Amniotic epithelial cell (primary cell): ENCODE measurements at places on chromosomes 4 and X.
A peak's percentile ranks its signal among the peaks of the same experiment; 100 is the strongest.

- no peak for DNase-seq
Observed at GRCh38 chr4:28665306-28665705, 1804.7 kb downstream of the STIM2 start.

GRCh38 chrX:29841750-29842149 is 373.6 kb upstream of the MAGEB2 start:
- peak; percentile 80 for DNase-seq

GRCh38 chrX:15216280-15216679 is 53.6 kb downstream of the ASB9 start:
- no peak for DNase-seq

- no peak for DNase-seq
Observed at GRCh38 chrX:106363214-106363613, 195.1 kb downstream of the PWWP3B start.

DNA sequence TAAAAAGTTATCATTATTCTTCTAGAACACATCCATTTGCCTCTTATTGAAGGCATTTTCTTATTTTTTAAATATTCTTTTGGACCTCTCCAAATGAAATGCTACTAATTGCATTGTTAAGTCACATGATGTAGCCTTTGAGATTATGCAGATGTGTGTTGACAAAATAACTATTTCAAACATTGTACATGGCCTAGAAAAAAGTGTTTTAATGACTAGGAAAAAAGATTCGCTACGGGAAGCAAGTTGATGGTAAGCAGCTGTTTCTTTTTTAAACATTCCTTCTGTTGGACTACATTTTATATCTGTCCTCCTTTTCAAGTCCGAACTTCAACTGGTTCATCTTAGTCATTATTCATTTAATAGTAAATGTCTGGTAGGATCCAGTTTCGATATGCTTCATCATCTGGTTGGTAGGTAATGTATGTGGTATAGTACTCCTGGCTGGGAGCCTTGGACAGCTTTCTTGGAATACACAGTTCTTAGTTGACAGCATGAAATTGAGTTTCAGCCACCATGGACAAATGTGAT is 34.3 kb upstream of the GUCY1A1 start:
- no peak for DNase-seq

GRCh38 chr4:138223231-138223910 is 18.8 kb downstream of the SLC7A11 start:
- no peak for DNase-seq

- peak; percentile 78 for DNase-seq
Observed at GRCh38 chr4:101730291-101731117, 60.0 kb upstream of the BANK1 start.

- DNase-seq = peak; percentile 50
Observed at GRCh38 chrX:53086464-53086863, 4.3 kb downstream of the TSPYL2 start.

GRCh38 chr4:37908488-37909331 is 17.8 kb downstream of the TBC1D1 start:
- DNase-seq = no peak

DNA sequence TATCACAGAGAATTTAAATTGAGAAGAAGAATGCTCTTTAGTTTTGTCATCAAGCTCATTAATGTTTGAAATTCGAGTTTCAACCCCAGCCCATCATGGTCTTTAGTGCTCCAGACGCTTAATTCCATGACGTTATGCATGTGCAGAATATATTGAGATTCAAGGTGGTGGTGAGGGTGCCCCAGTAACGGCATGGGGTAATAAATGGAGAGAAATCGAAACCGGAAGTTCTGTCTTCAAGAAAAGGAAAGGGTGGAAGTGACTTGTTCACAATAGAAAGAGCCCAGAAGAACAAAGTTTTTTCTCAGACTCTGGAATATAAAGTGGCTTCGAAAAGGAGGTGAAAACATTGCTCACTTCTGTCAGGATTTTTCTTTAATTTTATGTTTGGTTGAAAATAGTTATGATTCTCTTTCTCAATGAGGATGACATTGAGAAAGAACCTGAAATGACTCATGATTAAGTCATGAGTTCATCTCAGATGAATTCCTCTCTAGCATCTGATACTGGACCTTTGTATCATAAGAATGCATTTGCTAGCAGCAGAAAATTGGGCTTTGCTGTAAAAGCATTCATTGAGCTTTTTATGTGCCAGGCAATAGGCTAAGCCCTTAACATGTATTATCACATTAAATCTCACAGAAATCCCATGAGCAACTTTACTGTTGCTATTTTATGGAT is 779 bp upstream of the DDX60L start:
- peak; percentile 84 for DNase-seq

GRCh38 chrX:50403903-50404302 is 66.7 kb downstream of the DGKK start:
- no peak for DNase-seq

DNA sequence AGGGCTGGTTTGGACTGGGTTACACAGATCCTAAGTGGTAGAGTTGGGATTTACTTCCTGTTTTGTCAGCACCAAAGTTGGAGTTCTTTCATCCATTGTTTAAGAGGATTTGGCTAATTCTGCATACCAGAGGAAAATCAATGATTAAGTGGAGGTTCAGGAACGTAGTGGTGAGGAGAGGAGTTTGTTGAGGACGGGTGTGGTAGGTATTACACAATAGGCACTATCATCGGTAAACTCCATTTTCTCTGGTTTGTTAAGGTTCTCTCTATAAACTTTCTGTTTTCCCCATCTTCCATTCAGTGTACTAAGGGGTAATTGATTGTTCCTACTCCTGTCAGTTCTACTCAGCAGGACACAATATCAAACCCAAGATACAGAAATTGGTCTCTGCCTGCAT is 107.5 kb upstream of the VCX2 start:
- no peak for DNase-seq

DNA sequence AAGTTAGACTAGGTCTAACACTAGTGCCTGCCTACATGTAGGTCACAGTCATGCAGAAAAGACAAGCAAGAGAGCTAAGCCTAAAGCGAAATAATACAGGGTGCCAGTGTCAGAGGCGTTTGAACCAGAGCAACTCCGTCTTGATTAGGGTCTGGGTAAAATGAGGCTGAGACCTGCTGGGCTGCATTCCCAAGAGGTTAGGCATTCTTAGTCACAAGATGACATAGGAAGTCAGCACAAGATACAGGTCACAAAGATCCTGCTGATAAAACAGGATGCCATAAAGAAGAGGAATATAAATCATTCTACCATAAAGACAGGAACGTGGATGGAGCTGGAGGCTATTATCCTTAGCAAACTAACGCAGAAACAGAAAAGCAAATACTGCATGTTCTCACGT is 120.9 kb downstream of the BEND2 start:
- DNase-seq = no peak

DNA sequence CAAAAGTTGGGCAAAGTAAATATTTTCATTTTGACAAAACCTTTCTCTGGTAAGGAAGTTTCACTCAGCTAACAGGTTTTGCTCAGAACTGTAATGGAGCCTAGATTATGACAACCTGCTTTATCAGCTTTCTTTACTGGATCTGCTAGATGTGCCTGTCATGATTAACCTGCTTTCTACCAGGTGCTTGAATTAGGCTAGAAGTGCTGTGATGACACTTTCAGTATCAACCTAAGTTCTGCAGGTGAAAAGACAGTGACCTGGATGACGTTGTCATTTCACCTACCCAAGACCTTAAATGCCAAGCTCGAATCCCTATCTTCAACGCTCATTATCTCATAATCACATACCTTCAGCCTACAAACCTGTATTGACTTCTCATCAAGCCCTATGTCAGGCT is 1.5 kb upstream of the FAAH2 start:
- no peak for DNase-seq

- peak; percentile 53 for DNase-seq
Observed at GRCh38 chr4:176340871-176341685, 21.3 kb downstream of the SPCS3 start.

DNA sequence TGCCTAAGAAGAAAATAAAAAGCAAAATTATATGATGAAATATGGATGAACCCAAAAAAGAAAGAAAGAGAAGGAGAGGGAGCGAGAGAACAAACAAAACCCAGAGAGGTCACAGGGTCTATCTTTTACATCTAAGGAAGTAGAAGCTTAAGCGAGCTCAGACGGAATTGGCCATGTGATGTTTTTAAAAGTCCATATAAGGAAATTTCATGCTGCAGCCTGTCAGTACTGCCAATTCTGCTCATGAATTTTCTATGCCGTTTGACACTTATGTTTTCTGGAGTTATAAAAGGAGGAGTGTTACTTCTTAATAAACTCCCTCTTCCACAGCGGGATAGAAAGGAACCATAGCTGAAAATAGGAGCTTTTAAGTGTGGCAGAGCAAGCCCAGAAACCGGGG is 32.9 kb upstream of the DCX start:
- DNase-seq = peak; percentile 31

DNA sequence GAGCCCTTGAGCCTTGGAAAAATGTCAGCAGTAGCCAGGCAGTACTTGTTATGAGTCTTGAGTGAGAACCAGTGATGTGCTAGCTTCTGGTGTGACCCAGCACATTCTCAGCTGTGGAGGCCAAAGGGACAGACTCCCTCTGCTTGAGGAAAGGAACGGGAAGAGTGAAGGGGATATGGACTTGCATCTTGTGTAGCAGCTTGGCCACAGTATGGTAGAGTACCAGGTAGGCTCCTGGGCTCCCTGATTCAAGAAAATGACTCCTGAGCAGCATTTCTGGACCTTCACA is 1601.9 kb upstream of the ADGRL3 start:
- DNase-seq = no peak

GRCh38 chr4:89469930-89470375 is 162.4 kb upstream of the GPRIN3 start:
- peak; percentile 98 for DNase-seq
